ENCODE measurements at places on chromosomes 6 and 20.

- no peak for DNase-seq
Observed at GRCh38 chr6:30542915-30543314, 13.4 kb downstream of the GNL1 start.

DNA sequence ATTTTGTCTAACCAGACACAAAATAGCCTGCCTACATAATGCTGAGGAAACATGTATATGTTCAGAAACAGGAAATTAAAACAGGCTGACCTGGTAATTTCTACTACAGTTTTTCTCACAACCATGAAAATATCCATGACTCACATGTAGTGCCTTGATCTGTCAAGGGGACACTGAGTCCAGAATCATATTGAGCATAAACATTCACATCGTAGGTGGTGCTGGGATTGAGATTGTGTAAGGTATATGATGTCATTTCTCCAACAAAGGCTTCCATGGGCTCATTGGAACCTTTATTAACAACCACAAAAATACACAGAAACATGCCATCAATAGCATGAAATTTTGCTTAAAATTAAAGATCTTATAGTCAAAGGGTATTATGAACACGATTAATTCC lies 80.9 kb downstream of the COL12A1 start:
- DNase-seq, result no peak

DNA sequence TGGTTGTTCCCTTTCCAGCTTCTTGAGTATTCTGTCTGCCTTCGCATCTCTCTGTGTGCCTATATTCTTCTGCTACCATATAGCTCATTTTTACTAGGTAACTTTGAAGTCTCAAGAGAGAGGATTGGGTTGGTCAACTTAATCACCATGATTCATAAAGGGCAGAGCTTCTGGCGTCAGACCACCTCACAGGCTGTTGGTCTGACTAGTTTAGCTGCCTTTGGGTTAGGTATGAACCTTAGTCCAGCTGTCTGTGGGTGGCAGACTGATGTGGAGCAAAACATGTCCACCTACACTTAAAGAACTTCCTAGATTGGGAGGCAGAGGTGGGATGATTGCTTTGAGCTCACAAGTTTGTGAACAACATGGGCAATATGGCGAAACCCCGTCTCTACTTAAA lies 192.2 kb upstream of the SGK1 start:
- no peak for DNase-seq

GRCh38 chr6:111653979-111654378 lies 48.3 kb upstream of the TRAF3IP2 start:
- no peak for DNase-seq

DNA sequence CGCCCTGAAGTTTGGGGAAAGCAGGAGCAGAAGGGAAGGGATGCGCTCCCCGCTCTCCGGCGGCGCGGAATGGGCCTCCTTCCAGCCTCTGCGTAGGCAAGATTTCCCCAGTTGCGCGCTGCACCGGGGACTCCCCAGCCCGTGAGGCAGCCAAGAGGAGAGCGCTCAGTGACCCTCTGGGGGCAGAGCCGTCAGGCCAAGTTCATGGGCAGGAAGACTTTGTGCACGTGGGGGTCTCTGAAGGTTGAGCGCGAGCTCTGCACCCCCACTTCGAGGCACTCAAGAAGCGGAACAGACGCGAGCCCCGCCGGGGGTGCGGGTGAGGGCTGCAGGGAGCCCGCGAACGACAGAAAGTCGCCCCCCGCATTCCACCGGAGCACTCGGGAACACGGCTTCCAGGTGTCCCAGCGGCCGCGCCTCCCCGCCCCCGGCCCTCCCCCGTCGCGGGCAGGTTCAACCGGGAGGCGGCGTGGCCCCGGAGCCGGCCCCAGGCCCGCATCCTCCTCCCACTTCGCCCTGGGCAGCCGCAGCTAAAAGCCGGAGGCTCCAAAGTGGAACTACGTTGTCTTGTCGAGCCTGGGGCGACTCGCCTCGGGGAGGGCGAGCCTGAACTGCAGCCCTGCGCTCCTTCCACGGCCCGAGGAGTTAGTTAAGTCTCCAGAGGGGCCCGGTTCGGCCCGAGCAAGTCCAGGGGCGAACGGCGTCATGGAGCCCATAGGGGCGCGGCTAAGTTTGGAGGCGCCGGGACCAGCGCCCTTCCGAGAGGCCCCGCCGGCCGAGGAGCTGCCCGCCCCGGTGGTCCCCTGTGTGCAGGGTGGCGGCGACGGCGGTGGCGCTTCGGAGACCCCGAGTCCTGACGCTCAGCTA lies at the start of gene PPP1R3G:
PPP1R3G (plus strand) TSS at position 561 of the 867 bp plus-strand sequence; CDS start at position 706, 145 bp downstream.
- DNase-seq, result no peak

DNA sequence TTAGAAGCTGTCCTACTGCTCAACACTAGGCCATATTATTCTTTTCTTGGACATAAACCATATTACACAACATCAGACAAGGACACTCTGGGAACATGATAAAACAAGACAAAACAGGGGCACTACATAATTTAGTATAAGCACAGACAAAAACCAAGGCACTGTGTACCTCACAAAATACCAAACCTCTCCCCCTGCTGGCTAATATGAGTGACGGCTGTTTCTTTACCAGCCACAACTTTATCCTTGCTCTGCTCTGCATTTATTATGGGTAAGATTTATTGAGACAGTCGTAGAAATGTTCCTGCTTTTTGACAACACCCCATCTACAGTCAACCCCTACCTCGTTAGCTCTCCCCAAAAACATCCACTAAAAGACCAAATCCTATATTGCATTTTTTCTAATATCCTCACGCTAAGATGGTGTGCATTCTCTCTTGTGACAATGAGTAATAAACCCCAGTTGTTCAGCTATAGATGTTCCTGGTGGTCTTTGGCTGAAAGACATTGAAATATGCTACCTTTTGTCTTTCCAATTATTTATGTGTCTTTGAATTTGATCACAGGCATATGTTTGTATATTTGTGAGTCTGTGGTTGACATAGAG lies 23.8 kb upstream of the POLR1H start:
- no peak for DNase-seq

All from CD4-positive, alpha-beta T cell treated with Interleukin-6 for 4 hours (primary cell).